ENCODE measurements at places on chromosomes 1 and 21. TPM values are rescaled to one million over a fixed set of nuclear protein-coding genes. Genes with fewer than 3 reads are reported as not detected.

Gene SLC2A5
- 0.39 TPM for total RNA-seq

Gene HYI
- 43.2 TPM for total RNA-seq

Gene CCDC17
- total RNA-seq = 2.4 TPM

Gene WNT9A
- total RNA-seq = 4.9 TPM

Gene DENND2C
- total RNA-seq = 2.1 TPM

Gene MYOG
- total RNA-seq = not detected

- no peak for DNase-seq
- H3K4me3 ChIP-seq = no peak overlapping the region
- H3K4me1 ChIP-seq = peaks cover 59% of the 10 kb centered on the region
- H3K36me3 ChIP-seq = peaks cover 16% of the 10 kb centered on the region
- no peaks in the 10 kb centered on the region for H3K27me3 ChIP-seq
Measured at GRCh38 chr1:226725897-226726267, 13.2 kb downstream of the ITPKB start.

DNA sequence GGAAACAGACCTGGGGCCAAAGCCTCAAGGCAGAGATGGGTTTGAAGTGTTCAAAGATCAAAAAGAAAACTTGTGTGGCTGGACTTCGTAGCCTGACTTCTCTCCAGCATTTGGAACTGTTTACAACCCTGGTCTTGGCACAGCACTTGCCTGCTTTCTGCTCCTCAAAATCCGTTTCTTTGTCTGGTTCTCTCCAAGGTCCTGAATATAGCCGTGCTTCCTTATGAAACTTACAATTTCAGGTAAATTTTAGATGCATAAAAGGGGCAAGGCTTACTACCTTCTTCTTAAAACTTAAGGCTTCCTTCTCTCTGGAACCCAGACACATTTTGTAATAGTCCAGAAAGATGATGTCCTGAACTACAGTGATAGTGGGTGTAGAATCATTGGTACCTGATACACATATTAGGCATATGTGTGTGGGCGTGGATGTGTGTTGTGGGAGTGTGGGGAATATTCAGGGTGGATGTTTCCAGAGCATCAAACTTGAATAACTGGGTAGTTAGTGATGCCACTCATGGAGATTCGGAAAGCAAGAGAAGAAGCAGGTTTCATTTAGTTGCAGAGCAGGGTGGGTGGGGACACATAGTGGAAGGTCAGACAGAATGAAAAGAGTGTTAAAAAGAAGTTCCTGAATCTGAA, 26.4 kb upstream of the FAM78B start:
- H3K36me3 ChIP-seq = no peaks in the 10 kb centered on the region
- H3K27me3 ChIP-seq = no peaks in the 10 kb centered on the region
- DNase-seq = no peak

DNA sequence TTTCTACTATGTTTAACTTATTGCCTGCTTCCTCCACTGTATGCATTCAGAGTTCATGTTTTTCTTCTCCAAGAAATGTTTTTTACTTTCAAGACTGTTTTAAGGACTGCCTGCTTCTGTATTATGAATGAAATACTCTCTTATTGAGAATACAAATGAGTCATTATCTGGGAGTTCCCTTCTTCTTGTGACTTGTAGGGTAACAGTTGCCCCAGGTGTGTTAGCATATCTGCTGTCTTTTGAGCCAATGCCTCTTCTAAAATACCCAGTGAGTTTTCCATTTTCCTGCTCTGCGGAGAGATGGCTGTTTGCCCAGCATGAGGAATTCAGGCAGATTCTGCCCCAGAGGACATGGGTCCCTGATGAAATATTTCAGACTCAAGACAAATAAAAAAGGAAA, 34.1 kb upstream of the ST6GALNAC5 start:
- no peaks in the 10 kb centered on the region for H3K27me3 ChIP-seq
- no peak overlapping the region for H3K27ac ChIP-seq

GRCh38 chr1:98205291-98206017, 284.6 kb upstream of the DPYD start:
- H3K4me3 ChIP-seq = no peak overlapping the region
- H3K27ac ChIP-seq = no peak overlapping the region
- H3K27me3 ChIP-seq = no peaks in the 10 kb centered on the region
- no peaks in the 10 kb centered on the region for H3K36me3 ChIP-seq
- no peak for DNase-seq

- no peak overlapping the region for H3K4me3 ChIP-seq
- H3K36me3 ChIP-seq = no peaks in the 10 kb centered on the region
- H3K27ac ChIP-seq = no peak overlapping the region
- H3K27me3 ChIP-seq = peaks cover 13% of the 10 kb centered on the region
Measured at GRCh38 chr1:165531021-165531420, 12.8 kb upstream of the LRRC52 start.

DNA sequence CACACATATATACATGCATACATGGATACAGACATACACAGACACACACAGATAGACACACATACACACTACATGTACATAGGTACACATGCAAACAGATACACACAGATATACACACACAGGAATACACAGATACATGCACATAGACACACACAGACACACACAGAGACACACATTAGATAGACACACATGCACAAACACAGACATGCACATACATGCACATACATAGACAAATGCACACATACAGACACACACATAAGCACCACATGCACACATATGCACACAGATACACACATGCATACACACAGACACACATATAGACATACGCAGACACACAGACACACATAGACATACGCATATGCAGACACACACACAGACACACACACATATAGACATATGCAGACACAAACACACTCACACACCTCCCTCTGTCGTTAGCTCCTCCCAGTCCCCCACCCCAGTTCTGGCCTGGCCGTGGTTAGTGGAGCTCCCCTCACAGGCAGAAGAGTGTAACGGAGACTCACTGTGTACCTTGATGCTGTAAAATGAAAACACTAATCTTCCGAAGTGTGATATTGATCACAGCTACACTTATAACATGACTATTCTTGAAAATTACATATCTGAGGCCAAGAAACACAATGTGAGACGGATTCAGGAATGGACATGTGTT, 7.6 kb downstream of the UBASH3A start:
- H3K4me1 ChIP-seq = peaks cover 5% of the 10 kb centered on the region
- no peak for DNase-seq
- no peak overlapping the region for H3K4me3 ChIP-seq
- peaks cover 25% of the 10 kb centered on the region for H3K27me3 ChIP-seq
- no peaks in the 10 kb centered on the region for H3K36me3 ChIP-seq

DNA sequence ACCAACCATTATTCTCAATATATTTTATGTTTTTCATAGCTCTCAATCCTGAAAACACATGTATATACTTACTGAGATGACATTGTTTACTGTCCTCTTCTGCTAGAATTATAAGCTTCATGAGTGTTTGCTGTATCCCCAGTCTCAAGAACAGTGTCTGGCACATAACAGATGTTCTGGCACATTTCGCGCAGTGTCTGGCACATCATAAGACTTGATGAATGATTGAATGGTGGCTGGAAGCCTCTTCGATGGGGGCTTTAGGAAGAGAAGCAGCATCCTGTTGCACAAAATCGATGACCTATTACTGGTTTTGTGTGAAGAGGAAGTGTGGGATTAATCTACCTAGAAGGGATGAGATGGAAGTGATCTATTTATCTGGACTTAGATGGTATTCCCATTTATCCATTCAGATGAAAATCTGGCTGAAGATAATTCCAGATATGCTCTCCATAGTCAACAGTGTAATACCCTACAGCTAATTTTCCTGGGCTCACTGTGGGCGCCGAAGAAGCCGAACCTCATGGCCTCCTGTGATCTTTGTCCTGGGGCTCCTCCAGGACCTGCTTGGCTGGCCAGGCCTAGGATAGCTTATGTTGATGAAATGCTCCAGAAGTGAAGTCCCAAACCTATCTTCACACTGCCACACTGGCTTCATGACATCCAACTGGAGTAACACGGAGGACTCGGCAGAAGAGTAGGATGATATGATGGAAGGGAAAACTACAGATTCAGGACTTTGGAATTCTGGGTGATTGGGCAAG, 26.5 kb downstream of the CD34 start:
- H3K27me3 ChIP-seq = peaks cover 8% of the 10 kb centered on the region
- no peaks in the 10 kb centered on the region for H3K36me3 ChIP-seq
- H3K4me1 ChIP-seq = peaks cover 21% of the 10 kb centered on the region
- no peak overlapping the region for H3K27ac ChIP-seq
- H3K4me3 ChIP-seq = no peak overlapping the region

DNA sequence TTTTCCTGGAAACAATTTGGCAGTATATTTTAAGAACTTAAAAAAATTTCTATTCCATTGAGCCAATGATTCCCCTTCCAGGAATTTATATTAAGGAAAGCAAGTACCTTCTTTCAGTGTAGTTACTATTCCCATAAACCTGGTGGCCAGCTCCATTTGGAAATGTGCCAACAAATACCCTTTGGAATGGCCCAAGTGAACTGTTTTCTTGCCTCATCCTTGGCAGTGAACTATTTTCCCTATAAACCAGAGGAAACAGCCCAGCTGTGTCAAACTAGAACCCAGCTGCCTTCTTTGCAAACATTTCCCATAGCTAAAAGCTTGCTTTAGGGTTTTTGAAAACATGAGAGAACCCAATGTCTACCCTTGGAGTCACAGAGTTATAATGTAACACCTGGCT, 496.9 kb downstream of the NEGR1 start:
- DNase-seq = no peak
- peaks cover 3% of the 10 kb centered on the region for H3K4me1 ChIP-seq
- H3K36me3 ChIP-seq = no peaks in the 10 kb centered on the region

DNA sequence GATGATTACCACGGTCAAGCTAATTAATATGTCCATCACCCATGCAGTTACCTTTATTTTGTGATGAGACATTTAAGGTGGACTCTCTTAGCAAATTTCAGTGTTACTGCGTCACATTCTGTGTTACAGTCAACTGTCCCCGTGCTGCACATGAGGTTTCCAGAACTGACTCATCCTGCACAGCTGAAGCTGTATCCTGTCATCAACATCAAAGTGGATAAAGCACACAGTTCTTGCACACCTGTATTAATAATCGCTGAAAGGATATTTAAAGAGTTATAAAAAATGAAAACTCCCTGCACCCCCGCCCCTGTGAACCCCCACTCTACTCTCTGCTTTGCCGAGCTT, 3.4 kb upstream of the KRTAP10-5 start:
- no peak for DNase-seq
- no peaks in the 10 kb centered on the region for H3K36me3 ChIP-seq
- H3K27ac ChIP-seq = no peak overlapping the region
- no peak overlapping the region for H3K4me3 ChIP-seq
- peaks cover 33% of the 10 kb centered on the region for H3K27me3 ChIP-seq
